ENCODE measurements at places on chromosomes 3 and 15.

- no peak for DNase-seq
Measured at GRCh38 chr15:67183443-67184169, 70.9 kb downstream of the AAGAB start.

- DNase-seq: no peak
Measured at GRCh38 chr3:115272036-115272824, 125.1 kb upstream of the ZBTB20 start.

DNA sequence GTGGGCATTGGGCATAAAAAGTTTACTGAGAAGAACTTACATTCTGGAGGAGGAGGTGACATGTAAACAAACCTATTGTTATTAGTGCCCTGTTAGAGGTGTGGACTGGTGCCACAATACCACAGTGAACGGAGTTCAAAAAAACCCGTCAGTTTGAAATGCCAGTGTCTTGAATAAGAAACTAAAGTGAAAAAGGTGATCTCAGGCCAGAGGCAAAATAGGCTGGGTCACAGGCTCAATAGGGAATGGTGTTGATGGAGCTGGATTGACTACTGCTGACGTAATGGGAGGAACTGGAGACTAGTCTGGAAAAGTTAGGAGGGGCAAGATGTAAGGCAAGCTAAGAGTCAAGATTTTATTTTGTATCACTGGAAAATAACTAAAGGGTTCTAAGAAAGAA is 1.6 kb upstream of the DCBLD2 start:
- DNase-seq: no peak

DNA sequence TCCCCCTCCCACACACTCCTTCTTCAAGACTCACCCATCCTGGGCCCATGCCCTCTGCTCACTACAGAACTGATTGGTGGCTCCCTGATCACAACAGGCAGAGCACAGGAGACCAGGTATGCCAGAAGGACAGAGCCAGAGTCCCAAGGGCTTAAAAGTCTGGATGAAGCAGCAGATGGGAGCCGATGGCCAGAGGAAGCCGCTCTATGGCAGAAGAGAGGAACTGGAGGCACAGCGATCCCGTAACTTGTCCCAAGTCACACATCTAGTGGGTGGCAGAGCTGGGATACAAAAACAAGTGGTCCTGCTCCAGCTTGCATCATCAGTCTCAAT is 20.7 kb downstream of the ITGA11 start:
- no peak for DNase-seq

- DNase-seq: no peak
Measured at GRCh38 chr3:43372809-43373559, 86.6 kb downstream of the SNRK start.

GRCh38 chr15:80730926-80731325 is 35.8 kb downstream of the ABHD17C start:
- DNase-seq: no peak

DNA sequence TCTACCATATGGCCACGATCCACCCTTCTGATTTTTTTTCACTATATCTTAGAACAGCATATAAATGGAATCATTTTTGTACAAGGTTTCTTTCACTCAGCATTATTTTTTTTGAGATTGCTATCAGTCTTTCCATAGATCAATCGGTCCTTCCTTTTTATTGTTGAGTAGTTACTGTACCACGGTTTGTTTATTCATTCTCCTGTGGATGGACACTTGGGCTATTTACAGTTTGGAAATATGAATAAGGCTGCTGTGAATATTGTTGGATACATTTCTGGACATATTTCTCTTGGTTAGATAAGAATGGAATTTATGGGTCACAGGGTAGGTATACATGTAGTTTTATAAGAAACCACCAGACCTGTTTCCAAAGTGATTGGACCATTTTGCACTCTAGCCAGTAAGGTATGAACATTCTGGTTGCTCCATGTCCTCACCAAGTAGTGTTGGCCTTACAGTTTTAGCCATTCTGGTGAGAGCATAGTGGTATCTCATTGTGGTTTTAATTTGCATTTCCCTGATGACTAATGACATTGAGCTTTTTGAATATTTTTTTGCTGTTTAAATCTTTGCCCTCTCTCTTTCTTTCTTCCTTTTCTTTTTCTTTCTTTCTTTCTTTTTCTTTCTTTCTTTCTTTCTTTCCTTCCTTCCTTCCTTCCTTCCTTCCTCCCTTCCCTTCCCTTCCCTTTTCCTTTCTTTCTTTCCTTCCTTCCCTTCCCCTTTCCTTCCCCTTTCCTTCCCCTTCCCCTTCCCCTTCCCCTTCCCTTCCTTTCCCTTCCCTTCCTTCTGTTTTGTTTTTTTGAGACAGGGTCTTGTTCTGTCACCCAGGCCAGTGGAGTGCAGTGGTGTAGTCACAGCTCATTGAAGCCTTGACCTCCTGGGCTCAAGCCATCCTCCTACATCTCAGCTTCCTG is 49.2 kb downstream of the LRRK1 start:
- no peak for DNase-seq

- DNase-seq: no peak
Measured at GRCh38 chr3:3686907-3687648, 112.2 kb upstream of the LRRN1 start.

DNA sequence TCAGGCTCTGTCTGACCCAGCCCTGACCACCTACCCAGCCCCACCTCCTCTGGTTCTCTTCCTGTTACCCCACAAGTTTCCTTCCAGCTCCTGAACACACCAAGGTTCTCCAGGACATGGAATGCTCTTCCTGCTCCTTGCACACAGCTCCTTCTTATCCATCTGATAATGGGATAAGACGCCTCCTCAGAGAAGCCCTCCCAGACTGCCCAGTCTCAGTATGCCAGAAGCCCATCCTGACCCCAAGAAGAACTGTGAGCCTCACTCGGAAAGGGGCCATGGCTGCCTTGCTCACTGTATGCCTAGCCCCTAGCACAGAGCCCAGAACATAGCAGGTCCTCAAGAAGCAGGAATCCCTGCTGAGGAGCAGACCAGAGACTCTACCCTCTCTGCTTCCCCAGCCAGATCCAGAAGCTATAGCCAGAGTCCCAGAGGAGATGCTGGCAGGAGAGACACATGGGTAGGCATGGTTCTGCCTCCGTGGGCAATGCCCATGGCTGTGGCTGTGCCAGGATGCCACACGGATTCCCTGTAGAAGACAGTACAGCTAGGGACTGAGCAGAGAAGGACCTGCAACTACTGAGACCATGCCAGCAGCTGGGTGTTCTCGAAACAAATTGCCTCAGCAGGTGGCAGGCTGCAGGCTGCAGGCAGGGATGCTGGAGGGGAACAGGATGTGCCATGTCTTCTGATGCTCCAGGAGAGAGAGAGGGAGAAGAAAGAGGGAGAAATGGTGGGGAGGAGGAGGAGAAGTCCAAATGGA is 74.0 kb upstream of the LINGO1 start:
- no peak for DNase-seq

DNA sequence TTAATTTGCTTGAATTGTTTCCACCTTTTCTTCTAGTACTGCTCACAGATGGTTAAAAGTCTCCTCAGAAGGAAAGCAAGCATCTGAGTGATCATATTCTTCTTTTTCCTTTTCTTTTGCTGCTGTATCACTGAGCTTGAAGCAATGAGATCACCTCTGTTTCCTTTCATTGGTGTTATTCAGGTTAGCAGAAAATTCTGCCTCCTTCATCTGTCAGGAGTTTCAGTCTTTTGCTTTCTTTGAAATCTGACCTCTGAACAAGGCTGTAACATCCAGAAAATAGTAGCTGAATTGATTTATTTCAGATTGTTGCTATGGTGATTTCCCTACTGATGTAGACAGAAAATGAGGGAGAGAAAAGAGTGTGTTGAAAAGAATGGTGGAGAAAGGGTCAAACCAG is 343.0 kb downstream of the MFSD1 start:
- DNase-seq: no peak

DNA sequence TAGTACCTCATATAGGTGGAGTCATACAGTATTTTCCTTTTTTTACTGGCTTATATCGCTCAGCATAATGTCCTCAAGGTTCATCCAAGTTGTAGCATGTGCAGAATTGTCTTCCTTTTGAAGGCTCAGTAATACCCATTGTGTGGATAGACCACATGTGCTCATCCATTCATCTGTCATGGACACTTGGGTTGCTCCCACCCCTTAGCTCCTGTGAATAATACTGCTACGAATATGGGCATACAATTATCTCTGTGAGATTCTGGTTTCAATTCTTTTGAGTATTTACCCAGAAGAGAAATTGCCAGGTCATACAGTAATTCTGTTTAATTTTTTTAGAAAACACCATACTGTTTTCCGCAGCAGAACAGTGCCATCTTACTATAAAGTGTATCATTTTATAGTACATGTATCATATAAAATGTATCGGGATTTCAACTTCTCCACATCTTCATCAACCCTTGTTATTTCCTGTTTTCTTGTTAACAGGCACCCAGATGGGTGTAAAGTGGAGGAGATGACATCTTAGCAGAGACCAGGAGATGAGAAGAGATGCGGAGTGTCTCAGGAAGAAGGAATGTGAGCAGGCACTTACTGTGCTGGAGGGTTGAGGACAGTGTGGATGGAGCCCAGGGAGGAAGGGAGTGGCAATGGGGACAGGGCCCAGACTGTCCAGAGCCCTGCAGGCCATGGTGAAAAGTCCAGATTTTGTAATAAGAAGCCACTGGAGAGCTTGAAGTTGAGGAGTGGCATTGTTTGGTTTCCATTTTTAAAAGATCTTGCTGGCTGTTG is 27.0 kb upstream of the PRR23E start:
- no peak for DNase-seq

GRCh38 chr3:182440101-182440500 is 353.2 kb upstream of the ATP11B start:
- DNase-seq: no peak

DNA sequence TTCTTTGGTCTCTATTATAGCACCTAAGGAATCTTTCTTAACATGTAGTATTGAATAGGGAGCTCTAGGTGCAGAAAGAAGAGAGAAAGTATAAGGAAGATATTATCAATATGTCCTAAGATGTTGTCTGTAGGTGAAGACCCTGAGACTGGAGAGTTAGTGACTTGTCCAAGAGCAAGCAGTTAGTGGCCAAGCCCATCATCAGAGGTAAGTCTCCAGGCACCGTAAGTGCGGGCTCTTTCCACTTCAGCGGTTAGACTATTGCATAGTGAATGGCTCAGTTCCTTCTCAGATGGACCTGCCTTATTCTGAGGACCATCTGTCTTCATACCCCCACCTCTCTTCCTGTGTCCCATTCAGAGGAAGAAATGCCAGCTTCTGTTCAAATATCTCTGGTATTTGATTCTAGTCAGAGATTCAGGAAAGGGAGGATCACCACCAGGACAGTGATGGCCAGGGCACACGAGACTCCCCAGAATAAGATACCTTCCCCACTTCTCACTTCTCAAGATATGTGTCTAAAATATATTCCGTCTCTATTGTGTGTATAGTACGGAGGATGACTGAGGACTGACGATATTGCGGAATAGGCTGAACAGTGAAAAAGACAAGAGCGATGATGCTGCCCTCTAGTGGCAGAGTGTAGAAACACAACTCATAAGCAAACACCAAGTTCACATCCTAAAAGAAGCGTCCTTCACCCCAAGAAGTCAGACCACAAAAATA is 19.1 kb upstream of the ADGRG7 start:
- DNase-seq: peak; percentile 16

- no peak for DNase-seq
Measured at GRCh38 chr3:54859184-54859583, 68.7 kb downstream of the LRTM1 start.

GRCh38 chr3:153749070-153749610 is 372.1 kb upstream of the ARHGEF26 start:
- DNase-seq: no peak
